Stimulated activated CD4-positive, alpha-beta T cell treated with anti-CD3 and anti-CD28 coated beads, Interleukin-15, amount 100 ng/mL, for 1 hour (primary cell): ENCODE measurements at places on chromosomes 3 and 15.

- DNase-seq, result no peak
These were observed 375.3 kb downstream of the ROBO1 start for GRCh38 chr3:79392479-79392878.

DNA sequence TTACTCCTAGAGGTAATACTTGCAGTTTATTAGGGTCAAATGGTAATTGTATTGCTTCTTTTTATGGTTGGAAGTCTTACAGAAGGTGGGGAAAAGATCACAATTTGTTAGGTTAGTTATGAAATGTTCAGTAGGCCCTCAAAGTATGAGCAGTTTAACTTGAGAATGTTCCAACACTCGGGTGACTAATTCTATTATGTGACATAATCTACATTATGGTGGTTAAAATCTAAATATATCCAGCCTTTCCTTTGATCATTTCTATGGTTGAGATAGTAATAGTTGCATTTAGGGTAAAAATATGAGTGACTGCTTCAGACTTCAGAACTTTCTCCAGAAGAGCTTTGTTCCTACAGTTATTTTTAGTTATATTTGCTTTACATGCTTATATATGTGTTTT is 19.6 kb upstream of the FBXO22 start:
- no peak for DNase-seq

- DNase-seq, result no peak
These were observed 56.1 kb downstream of the CACNA2D2 start for GRCh38 chr3:50447290-50447840.

DNA sequence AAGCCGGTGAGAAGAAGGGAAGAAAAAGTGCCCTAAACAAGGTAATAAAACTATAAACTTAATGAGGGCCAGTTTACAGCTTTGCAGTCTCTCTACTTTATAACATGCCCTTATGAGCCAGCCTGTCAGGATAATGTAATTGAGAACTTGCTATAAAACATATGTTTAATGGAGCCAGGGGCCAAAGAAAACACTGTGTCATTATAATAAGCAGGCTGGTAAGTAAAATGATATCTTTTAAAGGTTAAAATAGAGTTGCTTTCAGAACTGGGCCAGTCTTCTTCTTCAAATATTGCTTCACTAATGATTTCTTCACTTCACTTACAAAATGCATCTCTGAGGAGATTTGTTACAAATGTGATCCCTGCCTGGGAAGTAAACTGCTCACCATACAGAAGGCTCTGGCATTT is 192.5 kb downstream of the SHOX2 start:
- no peak for DNase-seq

DNA sequence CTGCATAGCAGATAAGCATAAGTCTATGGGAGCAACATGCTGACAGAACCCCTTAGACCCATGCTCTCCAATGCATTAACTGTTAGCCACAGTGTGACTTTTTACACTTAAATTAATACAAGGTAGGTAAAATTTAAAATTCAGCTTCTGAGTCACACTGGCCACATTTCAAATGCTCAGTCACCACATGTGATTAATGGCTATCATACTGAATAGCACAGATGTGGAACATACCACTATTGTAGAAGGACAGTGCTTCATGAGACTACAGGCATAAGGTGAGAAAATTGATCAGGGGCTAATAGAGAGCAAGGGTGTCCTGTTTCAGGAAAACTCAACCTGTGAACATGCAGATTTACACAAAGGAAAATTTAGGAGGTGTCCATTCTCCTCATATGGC is 357.0 kb upstream of the SEMA6D start:
- DNase-seq, result no peak

DNA sequence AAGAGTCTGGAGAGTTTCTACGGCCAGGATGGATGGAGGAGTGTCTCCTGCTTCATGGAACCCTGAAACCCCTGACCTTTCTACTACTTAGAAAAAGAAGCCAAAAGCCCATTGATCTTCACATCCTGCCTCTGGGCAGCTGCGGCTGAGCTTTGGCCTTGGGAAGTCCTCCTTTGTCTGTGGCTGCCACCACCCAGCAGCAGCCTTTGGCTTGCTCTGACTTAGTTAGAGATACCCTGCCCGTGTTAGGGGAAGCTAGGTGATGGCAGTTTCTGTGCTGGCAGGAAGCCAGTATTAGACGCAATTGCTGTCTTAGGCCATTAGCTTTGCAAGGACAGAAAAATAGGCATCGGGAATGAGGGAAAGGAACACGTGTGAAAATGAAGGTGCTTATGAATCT is 18.8 kb downstream of the APH1B start:
- DNase-seq, result no peak

DNA sequence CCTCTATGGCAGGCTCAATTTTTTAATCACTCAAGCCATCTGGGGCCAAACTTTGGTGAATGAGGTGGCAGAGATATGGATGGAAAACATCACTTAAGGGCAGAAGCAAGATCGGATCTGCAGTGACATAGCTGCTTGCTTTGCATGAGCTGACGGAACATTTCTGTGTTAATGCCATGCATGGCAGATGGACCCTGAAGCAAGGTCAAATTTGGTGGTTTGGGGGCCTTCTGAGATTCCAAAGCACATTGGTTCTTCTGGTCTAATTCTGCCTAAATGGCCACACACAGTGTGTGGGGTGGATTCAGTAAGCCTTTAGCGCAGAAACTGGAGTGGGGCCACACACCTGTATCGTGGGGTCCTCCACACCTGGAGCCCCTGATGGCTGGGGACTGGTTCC is 38.3 kb upstream of the BCL2L10 start:
- DNase-seq, result no peak

DNA sequence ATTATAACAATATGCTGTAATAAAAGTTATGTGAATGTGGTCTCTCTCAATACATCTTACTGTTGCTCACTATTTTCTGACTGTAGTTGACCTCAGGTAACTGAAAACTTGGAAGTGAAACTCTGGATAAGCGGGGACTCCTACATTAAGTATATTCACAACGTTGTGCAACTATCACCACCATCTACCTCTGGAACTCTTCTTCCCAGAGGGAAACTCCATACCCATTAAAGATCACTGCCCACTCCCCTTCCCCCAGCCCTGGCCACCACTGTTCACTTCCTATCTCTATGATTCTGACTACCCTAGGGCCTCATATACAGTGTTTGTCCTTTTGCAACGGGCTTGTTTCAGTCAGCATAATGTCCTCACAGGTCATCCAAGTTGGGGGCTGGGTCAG is 20.7 kb downstream of the SLCO3A1 start:
- no peak for DNase-seq

- no peak for DNase-seq
These were observed 23.5 kb downstream of the MYO5A start for GRCh38 chr15:52505151-52505550.

- no peak for DNase-seq
These were observed 489.2 kb upstream of the UBE2E2 start for GRCh38 chr3:22713936-22714335.

DNA sequence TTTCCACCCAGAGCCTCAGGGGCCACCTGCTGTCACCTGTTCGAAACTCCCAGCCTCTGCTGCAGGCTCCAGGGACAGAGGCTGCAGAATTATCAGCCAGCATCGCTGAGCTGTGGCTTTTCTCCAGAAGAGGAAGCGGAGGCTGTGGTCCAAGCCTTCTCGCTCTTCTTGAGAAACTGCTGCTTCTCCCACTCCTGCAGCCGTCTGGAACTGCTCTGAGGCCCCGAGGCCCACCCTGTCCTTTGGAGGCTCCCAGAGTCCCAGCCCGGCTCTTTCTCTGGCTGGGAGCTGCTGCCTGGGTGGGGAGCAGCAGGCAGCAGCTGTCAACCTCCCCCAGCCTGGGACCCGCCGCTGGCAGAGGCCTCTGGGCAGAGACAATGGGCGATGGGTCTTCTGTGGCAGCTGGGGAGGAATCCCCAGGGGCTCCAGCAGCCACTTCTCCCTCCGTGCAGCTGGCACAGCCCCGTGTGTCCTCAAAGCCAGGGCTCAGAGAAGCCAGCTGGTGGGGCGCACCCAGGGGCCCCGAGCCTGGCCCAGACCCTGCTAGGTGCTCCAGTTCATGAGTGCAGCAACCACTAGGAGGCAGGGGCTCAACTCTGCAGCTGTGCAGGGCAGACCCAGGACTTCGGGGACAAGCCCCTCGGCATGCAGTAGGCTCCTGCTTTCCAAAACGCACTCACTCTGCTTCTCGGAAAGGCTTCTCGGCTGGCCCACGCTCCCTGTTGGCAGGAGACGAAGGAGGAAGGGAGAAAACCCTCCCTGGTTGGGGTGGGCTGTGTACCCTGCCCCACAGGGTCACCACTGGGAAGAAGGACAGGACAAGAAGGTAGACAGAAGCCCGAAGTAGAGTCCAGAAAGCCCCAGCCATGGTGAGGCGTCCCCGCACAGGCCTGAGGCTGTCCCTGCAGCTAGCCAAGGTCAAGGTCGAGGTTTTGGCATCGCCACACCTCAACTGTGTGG is 49.9 kb upstream of the FURIN start:
- DNase-seq, result no peak

DNA sequence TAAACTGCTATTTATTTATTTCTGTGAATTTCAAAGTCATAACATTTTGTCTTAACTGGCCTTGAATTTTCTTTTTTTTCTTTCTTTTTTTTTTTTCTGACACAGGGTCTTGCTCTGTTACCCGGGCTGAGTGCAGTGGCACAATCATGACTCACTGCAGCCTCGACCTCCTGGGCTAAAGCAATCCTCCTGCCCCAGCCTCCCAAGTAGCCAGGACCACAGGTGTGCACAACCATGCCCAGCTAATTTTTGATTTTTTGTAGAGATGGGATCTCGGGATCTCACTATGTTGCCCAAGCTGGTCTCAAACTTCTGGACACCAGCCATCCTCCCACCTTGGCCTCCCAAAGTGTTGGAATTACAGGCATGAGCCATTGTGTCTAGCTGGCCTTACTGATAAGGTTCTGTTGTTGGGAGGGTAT is 77.4 kb upstream of the TNFSF10 start:
- DNase-seq, result no peak

DNA sequence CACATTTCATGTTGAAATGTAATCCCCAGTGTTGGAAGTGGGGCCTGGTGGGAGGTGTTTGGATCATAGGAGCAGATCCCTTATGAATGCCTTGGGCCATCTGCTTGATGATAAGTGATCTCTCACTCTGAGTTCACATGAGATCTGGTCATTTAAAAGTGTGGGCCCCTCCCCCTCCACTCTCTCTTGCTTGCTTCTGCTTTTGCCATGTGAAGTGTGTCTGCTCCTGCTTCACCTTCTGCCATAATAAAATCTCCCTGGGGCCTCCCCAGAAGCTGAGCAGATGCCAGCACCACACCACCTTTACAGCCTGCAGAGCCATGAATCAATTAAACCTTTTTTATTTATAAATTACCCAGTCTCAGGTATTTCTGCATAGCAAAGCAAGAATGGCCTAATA is 14.2 kb upstream of the CD200R1L start:
- no peak for DNase-seq

DNA sequence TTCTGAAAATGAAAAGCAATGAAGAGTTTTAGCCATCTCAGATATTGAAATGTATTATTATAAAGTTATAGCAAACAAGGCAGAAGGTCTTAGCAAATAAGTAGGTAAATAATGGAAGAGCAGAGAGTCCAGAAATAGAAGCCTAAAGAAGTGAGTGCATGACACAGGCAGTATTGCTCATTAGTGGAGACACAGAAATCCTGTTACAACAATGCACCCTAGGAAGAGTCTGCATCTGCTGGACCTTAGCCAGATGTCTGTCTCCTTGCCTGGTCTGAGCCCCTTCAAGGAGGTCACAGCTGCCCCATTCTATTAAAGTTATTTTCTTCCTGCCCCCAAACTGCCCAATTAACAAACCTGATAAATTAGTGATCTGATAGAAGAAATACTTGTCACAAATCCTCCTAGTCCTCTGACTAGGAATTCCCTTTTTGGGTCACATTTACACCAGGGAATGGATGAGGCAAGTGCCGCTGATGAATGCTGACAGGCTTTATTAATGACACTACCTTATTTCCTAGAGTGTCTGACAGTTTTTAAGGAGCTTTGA is 51.9 kb downstream of the HOMER2 start:
- DNase-seq, result no peak

- DNase-seq, result no peak
These were observed 184.3 kb downstream of the PCCB start for GRCh38 chr3:136434429-136434828.

DNA sequence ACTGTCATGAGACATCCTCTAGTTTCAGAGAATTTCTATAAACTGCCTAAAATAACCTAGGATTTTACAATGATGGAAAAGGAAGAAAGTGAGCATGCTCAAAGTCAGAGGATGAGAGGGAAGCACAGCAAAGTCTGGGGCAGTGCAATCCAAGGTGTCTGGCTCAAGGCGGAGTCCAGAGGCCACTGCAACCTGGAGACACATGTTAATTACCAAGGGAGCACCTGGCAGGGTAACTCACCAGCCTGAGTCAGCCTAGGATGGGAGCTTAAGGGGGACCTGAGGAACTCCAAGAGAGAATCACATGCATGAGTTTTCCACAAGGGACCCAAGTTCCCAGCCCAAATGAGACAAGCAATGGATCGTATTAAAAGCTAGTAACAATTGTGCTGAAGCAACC is 49.8 kb downstream of the PLD1 start:
- no peak for DNase-seq

GRCh38 chr3:169744366-169745054 is 20.4 kb downstream of the TERC start:
- no peak for DNase-seq

DNA sequence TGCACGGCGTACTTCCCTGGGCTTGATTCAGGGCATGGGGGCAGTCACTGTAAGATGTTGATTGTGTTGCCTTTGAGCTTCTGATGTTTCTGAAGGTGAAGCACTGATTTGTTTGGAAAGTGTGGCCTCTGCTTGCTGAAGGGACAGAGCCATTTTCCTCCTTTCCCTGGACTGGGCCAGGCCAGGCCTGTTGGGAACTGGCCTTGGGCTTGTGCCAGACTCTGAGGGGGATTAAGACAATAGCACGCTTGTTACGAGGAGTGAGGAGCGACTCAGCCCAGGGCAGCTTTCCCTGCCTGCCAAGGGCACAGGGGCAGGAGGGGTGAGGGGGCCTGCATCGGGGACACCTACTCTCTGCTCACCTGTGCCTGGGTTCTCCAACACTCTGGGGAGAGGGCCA is 42.9 kb downstream of the LINGO1 start:
- no peak for DNase-seq

- no peak for DNase-seq
These were observed 38.2 kb upstream of the CNOT10 start for GRCh38 chr3:32646761-32647160.

- no peak for DNase-seq
These were observed 278.0 kb downstream of the FOXP1 start for GRCh38 chr3:71305231-71306206.

DNA sequence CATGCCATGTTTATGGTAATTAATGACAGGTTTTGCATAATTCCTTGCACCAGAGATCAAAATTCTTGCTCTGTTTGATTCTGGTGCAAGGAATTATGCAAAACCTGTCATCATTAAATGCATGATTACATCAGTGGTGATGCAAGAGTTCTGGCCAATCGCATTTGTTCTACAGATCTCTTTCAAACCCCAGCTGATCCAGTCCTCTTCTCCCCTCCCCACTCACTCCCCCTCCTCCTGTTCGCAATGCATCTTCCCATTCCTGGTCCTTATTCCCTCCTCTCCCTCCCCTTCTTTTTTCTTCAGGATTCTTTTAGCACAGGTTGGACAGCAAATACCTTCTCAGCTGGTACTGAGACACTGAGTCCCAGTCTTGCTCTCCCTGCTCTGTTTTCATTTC is 82.1 kb downstream of the GABRB3 start:
- DNase-seq, result no peak
